ENCODE measurements at places on chromosomes 6 and 20.

GRCh38 chr6:132300323-132300949 lies 100.8 kb downstream of the MOXD1 start:
- peak; percentile 72 for DNase-seq

- DNase-seq = no peak
Measured at GRCh38 chr6:1208876-1209275, 103.0 kb upstream of the FOXQ1 start.

DNA sequence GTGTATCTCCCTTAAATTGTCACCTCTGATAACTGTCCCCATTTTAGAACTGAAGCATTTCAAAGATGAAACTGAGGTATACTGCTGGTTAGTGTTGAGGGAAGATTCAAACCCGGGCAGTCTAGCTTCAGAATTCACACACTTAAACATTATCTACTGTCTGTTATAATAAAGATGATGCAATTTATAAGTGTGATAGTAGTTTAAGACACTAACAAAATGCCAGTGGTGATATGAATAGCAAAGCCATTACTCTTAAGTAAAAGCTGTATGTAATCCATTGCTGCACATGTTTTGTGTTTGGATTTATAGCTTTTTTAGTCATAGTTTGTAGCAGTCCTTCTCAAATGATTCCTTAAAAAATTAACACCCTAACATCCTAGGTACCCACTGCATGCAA lies 19.8 kb downstream of the USP45 start:
- no peak for DNase-seq

- DNase-seq = no peak
Measured at GRCh38 chr6:128347123-128347522, 173.3 kb downstream of the PTPRK start.

DNA sequence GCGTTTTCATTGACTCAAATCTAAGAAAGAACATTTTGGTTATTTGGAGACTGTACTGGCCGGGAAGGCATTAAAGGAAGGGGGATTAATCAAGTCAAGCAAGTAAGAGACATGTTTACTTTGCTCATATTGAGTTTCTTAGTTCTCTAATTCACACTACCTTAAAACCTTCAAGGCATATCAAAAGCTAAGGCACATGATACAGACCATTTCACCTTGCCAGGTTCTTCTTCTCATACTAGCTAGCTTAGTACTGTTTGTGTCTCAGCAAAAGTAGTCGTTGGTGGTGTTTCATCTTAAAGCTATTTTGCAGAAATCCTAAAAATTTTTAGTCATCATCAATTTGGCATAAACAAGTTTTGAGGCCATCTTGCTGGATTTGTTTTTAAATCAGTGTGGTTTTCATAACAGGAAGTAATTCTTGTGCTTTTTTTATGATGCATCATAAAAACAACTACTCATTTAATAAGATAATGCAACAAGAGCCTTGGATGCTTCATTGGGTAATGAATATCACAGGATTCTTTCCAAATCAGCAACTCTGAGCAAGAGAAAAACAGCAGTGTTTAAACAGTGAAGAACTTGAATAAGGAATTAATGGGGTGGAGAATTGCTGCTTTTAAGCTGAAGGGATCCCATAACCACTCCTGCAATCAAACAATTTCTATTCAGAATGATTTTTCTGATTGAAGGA lies 425.3 kb downstream of the EPM2A start:
- no peak for DNase-seq

GRCh38 chr6:37709250-37709931 lies 11.7 kb upstream of the MDGA1 start:
- no peak for DNase-seq

DNA sequence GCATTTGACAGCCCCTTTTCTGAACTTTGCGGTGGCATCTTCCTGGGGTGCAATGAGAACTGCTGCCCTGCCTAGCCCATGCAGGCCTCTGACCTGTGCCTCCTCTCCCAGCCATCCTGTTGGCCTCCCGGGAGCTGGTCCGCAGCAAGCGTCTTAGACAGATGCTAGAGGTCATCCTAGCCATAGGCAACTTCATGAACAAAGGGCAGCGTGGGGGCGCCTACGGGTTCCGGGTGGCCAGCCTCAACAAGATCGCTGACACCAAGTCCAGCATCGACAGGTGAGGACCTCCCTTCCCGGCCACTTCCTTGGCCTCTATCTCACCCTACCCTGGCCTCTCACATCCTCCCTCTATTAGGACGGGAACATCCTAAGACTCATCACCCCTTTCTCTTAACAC lies 37.6 kb downstream of the MOCS1 start:
- no peak for DNase-seq

GRCh38 chr6:127100510-127101140 lies 17.8 kb upstream of the RSPO3 start:
- DNase-seq = peak; percentile 17

DNA sequence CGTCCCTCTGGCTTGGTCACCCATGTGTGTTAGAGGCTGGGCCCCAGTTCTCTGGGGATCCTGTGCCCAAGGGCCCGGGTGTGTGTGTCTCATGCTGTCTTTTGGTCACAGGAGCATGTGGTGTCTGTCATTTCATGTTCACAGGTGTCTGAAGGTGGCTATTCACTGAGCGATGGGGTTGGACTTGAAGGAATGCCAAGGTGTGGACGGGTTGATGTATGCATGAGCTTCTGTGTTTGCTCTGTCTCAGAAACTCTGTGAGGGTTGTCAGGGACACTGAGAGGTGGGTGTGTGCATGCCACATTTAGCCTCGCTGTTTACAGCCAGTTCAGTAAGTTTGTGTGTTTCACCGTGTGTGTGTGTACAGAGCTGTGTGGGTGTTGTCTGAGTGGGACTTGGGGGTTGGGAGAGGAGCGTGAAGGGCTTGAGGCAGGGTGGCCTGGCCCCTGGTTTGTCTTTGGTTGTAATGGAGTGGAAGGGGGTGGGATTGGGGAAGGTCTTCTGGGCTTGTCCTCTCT lies 1.2 kb downstream of the DDR1 start:
- peak; percentile 77 for DNase-seq

DNA sequence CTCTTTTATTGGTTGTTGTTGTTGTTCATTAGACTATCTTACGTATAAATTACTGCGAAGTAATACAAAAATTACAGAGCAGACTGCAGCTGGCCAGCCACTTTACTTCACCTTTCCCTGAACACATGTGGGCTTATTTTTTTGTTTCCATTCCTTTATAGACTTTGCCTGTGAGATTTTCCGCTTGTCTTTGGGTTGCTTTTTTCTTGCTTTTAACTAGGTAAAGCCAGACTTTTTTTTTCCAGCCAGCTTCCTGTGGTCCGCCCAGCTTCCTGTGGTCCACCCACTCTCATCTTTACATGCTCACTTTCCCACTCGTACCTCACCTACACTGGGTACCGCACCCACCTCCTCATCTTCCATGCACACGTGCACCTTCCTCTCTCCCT lies 79.0 kb downstream of the IPCEF1 start:
- DNase-seq = peak; percentile 12

DNA sequence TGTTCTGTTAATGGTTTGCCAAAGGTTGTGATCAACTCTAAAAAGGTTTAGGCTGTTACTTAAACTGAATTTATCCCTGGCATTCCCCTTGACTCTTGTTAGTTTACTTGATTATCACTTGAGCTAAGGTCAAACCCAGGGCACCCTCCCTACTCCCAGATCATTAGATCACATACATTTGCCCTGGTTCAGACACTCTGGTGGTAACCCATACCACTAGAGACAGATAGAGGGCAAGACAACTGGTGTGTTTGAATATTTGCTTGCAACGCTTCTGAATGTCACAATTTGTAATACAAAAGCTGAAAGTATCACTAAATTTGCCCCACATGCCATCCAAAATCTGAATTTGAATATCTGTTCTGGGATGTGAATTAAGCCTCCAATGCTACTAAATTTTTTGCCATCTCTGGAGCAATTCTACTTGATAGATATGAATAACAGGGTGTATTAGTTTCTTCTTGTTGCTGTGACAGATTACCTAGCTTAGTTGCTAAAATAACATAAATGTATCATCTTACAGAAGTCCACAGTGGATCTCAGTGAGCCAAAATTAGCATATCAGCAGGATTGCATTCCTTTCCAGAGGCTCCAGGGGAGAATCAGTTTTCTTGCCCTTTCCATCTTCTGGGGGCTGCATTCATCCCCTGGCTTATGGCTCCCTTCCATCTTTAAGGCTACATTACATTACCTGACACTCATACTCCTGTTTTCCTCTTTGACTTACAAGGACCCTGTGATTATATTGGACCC lies 45.4 kb downstream of the FIG4 start:
- no peak for DNase-seq

- DNase-seq = no peak
Measured at GRCh38 chr20:6678101-6678500, 89.4 kb upstream of the BMP2 start.

DNA sequence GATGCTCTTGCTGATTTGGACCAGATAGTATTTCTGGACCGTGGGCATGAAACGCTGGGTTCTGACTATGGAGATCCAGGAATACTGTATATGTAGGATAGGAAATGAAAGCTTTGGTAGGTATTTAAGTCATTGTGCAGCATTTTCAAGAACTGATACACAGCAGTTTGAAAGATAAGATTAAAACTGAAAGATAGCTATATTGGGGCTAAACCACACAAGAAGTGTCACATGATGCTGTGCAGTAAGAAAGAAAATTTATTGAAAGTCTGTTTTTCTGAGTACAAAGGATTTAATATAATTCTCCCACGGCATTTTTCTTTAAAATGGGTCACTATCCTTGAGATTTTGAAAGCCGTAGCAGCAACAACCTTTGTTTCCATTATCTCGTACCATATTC lies 305 bp downstream of the IL17A start:
- DNase-seq = no peak

DNA sequence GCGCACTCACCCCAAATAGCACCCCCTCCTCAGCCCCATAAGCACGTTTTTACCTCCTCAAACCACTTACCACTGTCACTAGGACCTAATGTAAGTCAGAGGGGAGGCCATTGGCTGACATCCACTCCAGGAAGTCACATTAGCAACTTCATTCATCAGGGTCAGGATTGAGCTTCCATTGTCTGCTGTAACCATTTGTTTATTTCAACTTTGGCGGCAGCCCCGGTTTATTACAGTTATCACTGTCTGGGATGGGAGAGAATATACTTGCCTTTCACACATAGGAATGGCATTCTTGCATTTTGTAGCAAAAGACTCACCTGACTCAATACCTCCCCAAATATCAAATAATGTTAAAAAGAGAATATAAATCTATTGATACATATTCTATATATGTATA lies 38.3 kb downstream of the MAFB start:
- DNase-seq = no peak

GRCh38 chr20:887137-887536 lies 29.0 kb downstream of the ANGPT4 start:
- no peak for DNase-seq

DNA sequence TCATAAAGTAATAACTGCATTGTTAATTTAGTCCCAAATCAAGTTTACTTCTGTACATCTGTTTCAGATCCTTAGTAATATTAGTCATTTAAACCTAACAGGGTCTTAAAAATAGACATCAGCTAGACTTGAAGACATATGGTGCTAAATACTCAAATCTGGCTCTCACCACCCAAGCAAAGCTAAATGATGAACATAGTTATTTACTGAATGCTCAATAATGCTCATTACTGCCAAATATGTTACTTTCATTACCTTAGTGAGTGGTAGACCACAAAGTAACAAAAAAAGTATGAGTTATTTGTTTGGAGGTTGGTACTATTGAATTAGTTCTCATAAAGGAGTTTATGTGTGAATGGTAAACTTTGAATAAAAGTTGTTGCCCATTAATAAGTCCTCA lies 502.1 kb downstream of the PKHD1 start:
- no peak for DNase-seq

GRCh38 chr6:34234667-34235306 lies 1.9 kb upstream of the HMGA1 start:
- peak; percentile 9 for DNase-seq

DNA sequence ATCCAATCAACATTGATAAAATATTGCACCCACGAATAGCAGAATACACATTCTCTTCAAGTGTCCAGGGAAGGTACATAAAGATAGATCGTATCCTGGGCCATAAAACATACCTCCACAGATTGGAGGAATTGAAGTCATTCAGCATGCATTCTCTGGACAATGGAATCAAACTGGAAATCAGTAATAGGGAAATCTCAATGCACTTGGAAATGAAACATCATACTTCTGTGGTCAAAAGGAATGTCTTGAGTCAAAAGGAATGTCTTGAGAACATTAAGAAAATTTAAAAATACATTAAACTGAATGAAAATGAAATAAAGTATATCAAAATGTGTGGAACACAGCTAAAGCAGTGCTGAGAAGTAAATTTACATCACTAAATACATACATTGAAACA lies 138.8 kb downstream of the TFAP2A start:
- DNase-seq = no peak

DNA sequence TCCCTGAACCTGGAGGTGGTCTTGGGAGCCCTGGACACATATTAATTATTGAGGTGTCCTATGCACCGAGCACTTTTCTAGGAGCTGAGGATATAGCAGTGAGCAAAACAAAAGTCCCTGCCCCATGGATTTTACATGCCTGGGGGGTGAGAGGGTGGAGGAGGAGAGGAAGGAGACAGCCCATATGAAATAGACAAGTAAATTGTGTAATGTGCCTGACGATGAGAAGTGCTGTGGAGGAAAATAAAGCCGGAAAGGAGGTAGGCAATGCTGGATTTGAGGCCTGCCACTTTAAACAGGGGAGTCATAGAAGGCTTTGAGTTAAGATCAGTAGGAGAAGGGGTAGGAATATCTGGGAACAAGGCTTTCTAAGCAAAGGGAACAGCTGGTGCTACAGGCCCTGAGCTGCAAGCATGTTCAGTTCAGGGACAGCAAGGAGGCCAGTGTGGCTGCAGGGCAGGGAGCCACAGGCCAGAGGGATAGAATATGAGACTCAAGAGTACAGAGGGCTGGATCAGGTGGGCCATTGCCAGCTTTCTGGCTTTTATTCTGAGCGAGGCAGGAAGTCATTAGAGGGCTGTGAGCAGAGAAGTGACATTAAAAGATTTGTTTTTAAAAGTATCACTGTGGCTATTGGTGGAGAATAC lies 19.1 kb upstream of the MYLIP start:
- DNase-seq = peak; percentile 60

GRCh38 chr20:15362849-15363248 lies 1025.4 kb upstream of the FLRT3 start:
- no peak for DNase-seq

- peak; percentile 81 for DNase-seq
Measured at GRCh38 chr6:41757271-41757670, 10.1 kb upstream of the PGC start.

DNA sequence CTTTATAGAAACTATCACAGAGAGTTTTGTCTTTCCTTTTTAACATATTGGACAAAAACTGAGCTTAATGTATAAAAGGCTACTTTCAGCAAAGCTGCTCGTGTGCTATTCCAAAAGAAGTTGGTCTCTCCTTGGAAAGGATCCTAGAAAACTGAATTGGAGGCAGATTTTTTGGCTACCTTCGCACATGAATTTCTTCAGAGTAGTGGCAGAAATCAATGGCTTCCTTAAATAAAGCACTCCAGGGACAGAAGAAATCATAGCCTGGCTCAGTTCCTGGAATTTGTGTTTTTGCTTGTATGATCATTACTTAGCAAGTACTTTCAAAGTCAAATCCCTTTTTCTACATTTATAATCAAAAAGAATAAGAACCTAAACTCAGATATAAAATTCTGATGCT lies 780.3 kb downstream of the PHF3 start:
- peak; percentile 84 for DNase-seq
